A549 treated with ZK216348 at 1 μM for 4 hours (cell line): ENCODE measurements at places on chromosomes 6 and 20. TPM values are rescaled to one million over a fixed set of nuclear protein-coding genes. Genes with fewer than 3 reads are reported as not detected.

The ERGIC3 gene
- 211 to 251 TPM (median 247 TPM) in 5 replicates for total RNA-seq

The MICB gene
- total RNA-seq: 5.2 to 8.6 TPM (median 7.9 TPM) in 5 replicates

The HSP90AB1 gene
- 1,146 to 1,419 TPM (median 1,243 TPM) in 5 replicates for total RNA-seq

The QRSL1 gene
- total RNA-seq: 5.8 to 7.8 TPM (median 6.7 TPM) in 5 replicates

The PMEPA1 gene
- total RNA-seq: 159 to 471 TPM (median 396 TPM) in 5 replicates

The ZSCAN12 gene
- total RNA-seq: 1.3 to 2.1 TPM (median 1.7 TPM) in 5 replicates

The PROKR2 gene
- total RNA-seq: not detected in 5 replicates

The SLC17A1 gene
- total RNA-seq: 0.14 TPM in 1 of 5 replicates, not detected in the others

The NNAT gene
- total RNA-seq: not detected in 5 replicates

The CFB gene
- 1.6 to 3.2 TPM (median 2.0 TPM) in 5 replicates for total RNA-seq

The NKAIN4 gene
- 4.6 to 8.9 TPM (median 5.2 TPM) in 5 replicates for total RNA-seq

The MOXD1 gene
- 1.5 to 2.1 TPM (median 2.0 TPM) in 5 replicates for total RNA-seq

The ZNF341 gene
- 2.4 to 5.7 TPM (median 4.5 TPM) in 5 replicates for total RNA-seq

The GFRA4 gene
- total RNA-seq: not detected in 5 replicates

The PSMB9 gene
- total RNA-seq: 15.8 to 24.7 TPM (median 19.0 TPM) in 5 replicates

The KCNB1 gene
- total RNA-seq: 0.37 to 0.99 TPM (median 0.63 TPM) in 5 replicates

The HUS1B gene
- 0.24 to 0.34 TPM (median 0.33 TPM) in 3 of 5 replicates, not detected in the others for total RNA-seq

The ZSCAN16 gene
- total RNA-seq: 3.7 to 5.1 TPM (median 4.6 TPM) in 5 replicates

The GTSF1L gene
- not detected in 5 replicates for total RNA-seq

The PTGIS gene
- 0.04 TPM in 1 of 5 replicates, not detected in the others for total RNA-seq

The TNF gene
- 0.08 TPM in 1 of 5 replicates, not detected in the others for total RNA-seq

The RAET1L gene
- 0.32 to 0.49 TPM (median 0.38 TPM) in 3 of 5 replicates, not detected in the others for total RNA-seq

The MYCT1 gene
- total RNA-seq: 0.05 to 0.11 TPM (median 0.08 TPM) in 4 of 5 replicates, not detected in the other

The PRDM13 gene
- 0.45 to 1.2 TPM (median 0.99 TPM) in 5 replicates for total RNA-seq

The GJA10 gene
- total RNA-seq: not detected in 5 replicates

The ZNF165 gene
- 0.57 to 1.5 TPM (median 0.83 TPM) in 5 replicates for total RNA-seq

The SPAG4 gene
- total RNA-seq: 2.6 to 8.0 TPM (median 5.2 TPM) in 5 replicates

The LPIN3 gene
- total RNA-seq: 7.9 to 16.8 TPM (median 12.7 TPM) in 5 replicates

The LRRC73 gene
- total RNA-seq: 0.66 to 1.2 TPM (median 1.1 TPM) in 5 replicates

The SMPD2 gene
- total RNA-seq: 14.2 to 16.3 TPM (median 14.7 TPM) in 5 replicates

The KCNK16 gene
- total RNA-seq: not detected in 5 replicates

The PPP1R16B gene
- total RNA-seq: 0.11 to 0.43 TPM (median 0.18 TPM) in 5 replicates

The OR2B6 gene
- 0.15 to 0.62 TPM in 2 of 5 replicates, not detected in the others for total RNA-seq

The DTD1 gene
- 75.3 to 82.0 TPM (median 80.5 TPM) in 5 replicates for total RNA-seq

The EDN1 gene
- 36.8 to 57.2 TPM (median 41.6 TPM) in 5 replicates for total RNA-seq

The RSPO3 gene
- total RNA-seq: 74.6 to 135 TPM (median 86.5 TPM) in 5 replicates
